LHCN-M2 (cell line): ENCODE measurements at places on chromosomes 7 and 10. TPM values are rescaled to one million over a fixed set of nuclear protein-coding genes. Genes with fewer than 3 reads are reported as not detected.

Gene CYP26C1
- not detected in 2 replicates for total RNA-seq

Gene ACHE
- total RNA-seq: 0.46 TPM in 1 of 2 replicates, not detected in the other

DNA sequence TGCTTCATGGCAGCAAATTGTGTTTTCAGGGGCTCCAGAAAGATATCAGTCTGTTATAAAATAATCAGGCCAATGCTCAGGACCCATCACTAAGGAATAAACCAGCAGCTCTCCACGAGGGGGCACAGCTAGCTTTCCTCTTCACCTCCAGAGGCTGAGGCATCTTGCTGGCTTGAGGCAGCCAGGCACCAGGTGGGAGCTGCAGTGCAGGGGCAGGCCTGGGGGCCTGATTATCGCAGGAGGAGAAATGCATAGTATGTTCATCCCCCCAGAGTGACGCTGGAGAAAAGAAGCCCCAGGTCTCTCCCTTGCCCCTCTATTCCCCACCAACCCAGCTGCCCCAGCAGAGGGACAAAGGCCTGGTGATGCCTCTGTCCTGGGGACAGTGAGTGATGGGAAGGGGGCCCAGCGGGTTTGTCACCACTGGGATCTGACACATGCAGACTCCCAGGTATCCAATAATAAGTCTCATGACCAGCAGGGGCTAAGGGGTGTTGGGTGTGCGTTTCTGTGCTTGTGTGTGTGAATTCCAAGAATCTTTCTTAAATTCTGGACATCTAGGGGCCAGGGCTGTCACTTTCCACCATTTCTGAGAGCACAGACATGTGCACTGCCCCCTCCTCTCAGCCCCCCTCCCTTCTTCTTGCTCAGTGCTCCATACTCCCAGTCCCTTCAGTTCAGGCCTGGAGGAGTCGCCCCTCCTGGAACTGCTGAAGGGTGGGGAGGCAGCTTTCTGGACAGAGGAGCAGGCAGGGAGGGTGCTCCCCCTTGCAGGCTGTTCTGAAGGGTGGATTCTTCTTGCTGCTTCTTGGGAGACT, 128.1 kb upstream of the FAM20C start:
- DNase-seq: peak; percentile 70

GRCh38 chr7:65001291-65001814, 5.1 kb downstream of the ERV3-1 start:
- no peak for DNase-seq

- DNase-seq: peak; percentile 18
Measured at GRCh38 chr10:70903262-70903921, 15.0 kb upstream of the PCBD1 start.

DNA sequence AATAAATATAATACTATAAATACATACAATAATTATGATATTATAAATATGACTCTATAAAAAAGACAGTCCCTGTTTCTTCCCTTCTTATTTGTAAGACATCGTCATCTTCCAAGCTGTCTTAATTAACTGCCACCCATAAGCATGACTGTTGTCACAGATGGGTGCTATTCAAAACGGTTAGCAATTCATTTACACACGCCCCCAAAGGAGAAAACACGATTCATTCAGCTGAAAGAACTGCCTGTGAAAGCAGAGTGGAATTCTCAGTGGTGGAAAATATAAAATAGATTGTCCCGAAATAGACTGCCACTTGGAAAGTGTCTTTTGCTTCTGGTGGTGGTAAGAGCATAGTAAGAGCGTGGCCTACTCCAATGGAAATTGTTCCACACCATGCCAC, 48.9 kb upstream of the ELMO1 start:
- DNase-seq: no peak

Gene SLC18A3
- total RNA-seq: not detected in 2 replicates

Gene COPS6
- 96.6 and 100 TPM in 2 replicates for total RNA-seq

Gene CHAT
- total RNA-seq: not detected in 2 replicates

Gene WIPF3
- total RNA-seq: not detected in 2 replicates

Gene MMP21
- not detected in 2 replicates for total RNA-seq
